ENCODE measurements at places on chromosomes 5 and 9.
A peak's percentile ranks its signal among the peaks of the same experiment; 100 is the strongest.

GRCh38 chr9:72271613-72272478 is 93.2 kb downstream of the ZFAND5 start:
- DNase-seq = peak; percentile 37

DNA sequence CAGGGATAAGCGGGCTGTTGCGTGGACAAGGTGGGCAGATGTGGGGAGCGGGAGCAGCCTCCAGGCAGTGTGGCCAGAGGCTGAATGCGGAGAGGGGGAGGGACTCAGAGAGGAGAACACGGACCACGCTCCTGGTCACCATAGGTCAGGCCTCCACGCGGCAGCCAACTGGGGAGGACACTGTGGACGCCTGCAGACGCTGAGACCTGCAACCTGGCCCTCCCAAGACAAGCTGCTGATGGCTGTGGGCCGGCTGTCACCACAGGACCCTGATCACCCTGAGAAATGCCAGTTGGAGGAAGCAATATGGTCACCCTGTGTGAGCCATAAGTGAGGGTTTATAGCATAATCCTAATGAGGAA is 16.8 kb downstream of the LPCAT1 start:
- no peak for DNase-seq

- no peak for DNase-seq
These were observed 8.7 kb upstream of the MRPS2 start for GRCh38 chr9:135491764-135492163.

GRCh38 chr9:82940376-82940775 is 122.6 kb downstream of the RASEF start:
- no peak for DNase-seq

- no peak for DNase-seq
These were observed 322.8 kb upstream of the RFX3 start for GRCh38 chr9:3848445-3849114.

DNA sequence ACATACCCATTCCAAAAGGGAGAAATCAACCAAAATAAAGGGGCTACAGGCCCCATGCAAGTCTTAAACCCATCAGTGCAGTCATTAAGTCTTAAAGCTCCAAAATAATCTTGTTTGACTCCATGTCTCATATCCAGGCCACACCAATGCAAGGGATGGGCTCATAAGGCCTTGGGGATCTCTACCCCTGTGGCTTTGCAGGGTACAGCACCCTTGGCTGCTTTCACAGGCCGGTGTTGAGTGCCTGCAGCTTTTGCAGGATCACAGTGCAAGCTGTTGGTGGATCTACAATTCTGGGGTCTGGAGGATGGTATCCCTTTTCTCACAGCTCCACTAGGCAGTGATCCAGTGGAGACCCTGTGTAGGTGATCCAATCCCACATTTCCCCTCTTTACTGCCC is 5.0 kb upstream of the SPINK14 start:
- no peak for DNase-seq

DNA sequence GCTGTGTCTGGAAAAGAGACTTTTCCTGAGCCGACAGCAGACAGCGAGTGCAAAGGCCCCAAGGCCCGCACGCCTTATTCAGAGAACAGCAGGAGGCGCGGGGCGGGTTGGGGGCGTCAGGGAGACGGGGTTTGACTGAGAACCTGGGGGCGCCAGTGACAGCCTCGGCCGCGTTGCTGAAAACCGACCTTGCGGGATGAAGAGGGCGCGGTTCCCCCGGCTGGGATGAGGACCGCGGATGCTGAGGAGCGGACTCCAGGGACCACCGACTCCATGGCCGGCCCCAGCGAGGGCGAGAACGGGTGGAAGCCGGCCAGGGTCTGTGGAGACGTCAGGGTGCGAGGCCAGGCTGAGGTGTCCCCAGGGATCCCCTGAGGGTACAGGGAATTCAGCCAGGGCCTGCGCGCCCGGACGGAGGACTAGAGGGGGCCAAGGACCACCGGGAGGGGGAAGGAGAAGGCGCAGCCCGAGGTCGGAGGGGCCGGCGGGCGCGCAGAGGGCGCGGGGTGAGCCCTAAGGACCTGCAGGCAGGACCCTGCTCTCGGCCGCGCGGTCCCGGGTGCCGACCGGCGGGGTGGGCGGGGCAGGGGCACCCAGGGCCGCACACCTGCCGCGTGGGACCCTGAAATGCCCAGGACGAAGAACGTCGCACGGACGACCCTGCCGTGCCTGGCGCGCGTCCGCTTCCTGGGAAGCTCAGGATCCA is 837 bp upstream of the AHRR start:
- no peak for DNase-seq

DNA sequence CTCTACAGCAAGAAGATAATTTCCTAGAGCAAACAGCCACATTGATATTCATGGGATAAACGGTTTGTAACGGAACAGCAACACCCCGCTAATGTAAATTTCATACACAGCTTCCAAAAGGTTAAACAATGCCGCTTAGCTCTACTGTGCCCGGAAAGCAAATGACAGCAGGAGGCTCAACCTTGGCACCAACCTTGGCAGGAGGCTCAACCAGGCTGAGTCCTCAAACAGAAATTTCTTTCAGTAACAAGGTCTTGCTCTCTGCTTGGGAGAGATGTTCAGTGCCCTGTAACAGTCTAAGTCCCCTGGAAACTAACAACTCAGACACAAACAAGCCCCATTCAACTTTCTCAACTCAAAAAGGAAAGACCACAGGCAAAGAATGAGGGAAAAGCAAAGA is 11.1 kb upstream of the PPP1R2B start:
- no peak for DNase-seq

DNA sequence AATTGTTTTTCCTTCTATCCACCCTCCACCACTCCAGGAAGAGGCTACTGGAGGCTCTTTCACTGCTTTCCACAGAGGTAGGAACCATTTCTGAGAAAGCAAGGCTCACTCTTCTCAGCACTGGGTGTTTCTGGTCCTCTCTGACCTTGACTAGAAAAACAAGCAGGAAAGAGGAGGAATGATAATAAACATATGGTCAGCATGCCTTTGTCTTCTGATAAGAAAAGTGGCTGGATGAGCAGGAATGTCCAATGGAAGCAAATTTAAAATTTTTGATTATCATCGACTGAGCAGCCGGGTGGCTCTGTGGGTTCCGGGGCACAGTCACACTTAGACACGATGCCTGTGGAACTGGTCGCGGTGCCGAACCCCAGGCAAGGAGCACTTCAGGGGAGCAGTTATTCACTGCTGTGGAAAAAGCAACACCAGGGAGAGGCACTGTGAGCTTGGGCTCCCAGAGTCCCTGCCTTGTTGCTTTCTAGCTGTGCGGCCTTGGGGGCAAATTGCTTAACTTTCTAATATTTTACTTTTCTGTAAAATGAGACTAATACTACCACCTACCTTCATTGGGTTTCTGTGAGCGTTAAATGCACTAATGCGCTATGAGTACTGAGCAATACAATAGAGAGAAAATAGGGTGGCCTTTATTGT is 157.0 kb upstream of the LHFPL2 start:
- no peak for DNase-seq

- no peak for DNase-seq
These were observed 1672.0 kb upstream of the CDH9 start for GRCh38 chr5:28710360-28710759.

GRCh38 chr9:137836831-137837241 is 40.7 kb upstream of the CACNA1B start:
- DNase-seq = no peak

GRCh38 chr9:87464110-87464991 is 33.3 kb upstream of the DAPK1 start:
- DNase-seq = no peak

GRCh38 chr9:12934545-12935272 is 159.9 kb downstream of the LURAP1L start:
- no peak for DNase-seq
